Sciatic nerve (tissue), 2 donors: ENCODE measurements at places on chromosomes 7 and 10. TPM values are rescaled to one million over a fixed set of nuclear protein-coding genes. Genes with fewer than 3 reads are reported as not detected.

GRCh38 chr10:75932921-75933320 is 501.5 kb downstream of the LRMDA start:
- DNase-seq: no peak

The TRIM50 gene
- total RNA-seq: 0.71 TPM

DNA sequence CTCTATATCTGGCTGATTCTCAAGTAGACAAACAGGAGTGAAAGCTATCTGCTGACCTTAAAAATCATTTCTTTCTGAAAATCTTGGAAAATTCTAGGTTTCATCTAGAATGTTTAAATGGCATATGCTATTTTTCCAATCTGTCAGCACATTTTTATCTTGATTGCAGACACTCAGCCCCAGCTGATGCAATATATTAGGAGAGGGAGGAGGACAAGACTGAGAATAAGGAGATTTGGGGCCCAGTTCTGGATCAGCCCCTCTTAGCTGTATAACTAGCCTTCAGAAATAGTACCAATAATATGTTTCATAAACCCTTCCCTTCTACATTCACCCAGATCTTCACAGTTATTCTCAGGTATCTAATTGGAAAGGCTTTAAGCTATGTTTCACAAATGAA is 131.2 kb downstream of the HDAC9 start:
- DNase-seq: no peak

The SPACDR gene
- 3.6 TPM for total RNA-seq

GRCh38 chr7:22572937-22573336 is 72.9 kb upstream of the STEAP1B start:
- DNase-seq: no peak

The DYDC2 gene
- not detected for total RNA-seq

- DNase-seq: no peak
Measured at GRCh38 chr10:129530581-129530980, 63.5 kb downstream of the MGMT start.
